ENCODE measurements at places on chromosomes 2 and 18.
A peak's percentile ranks its signal among the peaks of the same experiment; 100 is the strongest.

GRCh38 chr2:44751754-44752479, 189.6 kb upstream of the SIX3 start:
- no peak for DNase-seq

GRCh38 chr2:173001664-173002604, 73.7 kb upstream of the MAP3K20 start:
- no peak for DNase-seq

- DNase-seq: no peak
Measured at GRCh38 chr18:26435415-26436095, 112.8 kb downstream of the KCTD1 start.

- peak; percentile 41 for DNase-seq
Measured at GRCh38 chr2:238242731-238243495, 3.1 kb upstream of the HES6 start.

DNA sequence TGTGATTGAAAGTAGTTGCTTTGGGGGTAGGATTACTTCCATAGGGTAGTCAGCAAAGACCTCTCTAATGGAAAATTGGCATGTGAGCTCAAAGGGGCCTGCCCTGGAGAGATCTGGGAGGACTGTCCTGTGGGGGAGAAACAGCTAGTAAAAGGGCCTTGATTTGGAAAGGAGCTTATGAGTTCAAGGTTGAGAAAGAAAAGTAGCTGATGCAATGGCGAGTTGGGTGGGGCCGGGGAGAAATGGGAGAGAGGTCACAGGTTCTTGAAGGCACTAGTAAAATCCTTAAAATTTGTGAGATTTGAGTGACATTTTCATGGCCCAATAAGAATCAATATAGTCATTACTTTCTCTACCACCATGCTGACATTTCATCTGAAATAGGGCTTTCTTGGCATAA, 82.0 kb upstream of the CCDC195 start:
- DNase-seq: no peak

GRCh38 chr2:38668779-38669479, 3.0 kb downstream of the GALM start:
- no peak for DNase-seq

DNA sequence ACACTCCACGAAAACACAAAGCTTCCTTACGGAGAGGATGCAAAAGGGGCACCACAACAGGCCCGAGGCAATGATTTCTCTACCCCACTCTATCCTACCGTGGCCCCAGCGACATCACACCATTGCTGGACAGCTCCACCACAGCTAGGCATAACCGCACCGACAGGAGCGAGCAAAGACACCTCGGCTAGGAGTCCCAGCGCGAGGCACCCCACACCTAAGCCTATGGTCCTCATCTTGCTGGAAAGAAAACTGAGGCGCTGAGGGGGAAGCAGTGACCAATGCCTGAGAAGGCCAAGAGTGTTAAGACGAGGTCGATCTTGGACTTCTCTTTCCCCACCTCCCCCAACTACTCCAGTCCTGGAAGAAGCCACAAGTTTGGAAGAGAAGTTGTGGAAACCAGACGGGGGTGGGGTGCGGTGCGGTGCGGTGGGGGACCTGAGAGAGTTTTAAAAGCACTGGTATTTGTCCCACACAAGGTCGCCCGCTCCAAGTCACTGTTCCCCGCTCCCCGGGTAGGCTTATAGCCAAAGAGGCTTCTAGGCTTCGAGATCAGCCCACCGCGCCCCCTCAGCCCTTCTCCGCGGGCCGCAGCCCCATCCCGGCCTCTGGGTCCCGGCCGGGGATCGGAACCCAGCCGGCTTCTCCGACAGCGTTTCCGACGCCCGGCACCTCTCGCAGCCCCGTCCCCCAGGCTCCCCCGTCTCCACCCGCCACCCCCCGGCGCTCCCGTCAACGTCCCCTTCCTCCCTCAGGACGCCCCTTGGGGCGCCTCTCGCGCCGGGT, 766 bp downstream of the PDE6D start:
- no peak for DNase-seq

- no peak for DNase-seq
Measured at GRCh38 chr18:21134895-21135294, 23.3 kb upstream of the ROCK1 start.

- DNase-seq: no peak
Measured at GRCh38 chr18:69948919-69949537, 1.4 kb upstream of the CD226 start.

DNA sequence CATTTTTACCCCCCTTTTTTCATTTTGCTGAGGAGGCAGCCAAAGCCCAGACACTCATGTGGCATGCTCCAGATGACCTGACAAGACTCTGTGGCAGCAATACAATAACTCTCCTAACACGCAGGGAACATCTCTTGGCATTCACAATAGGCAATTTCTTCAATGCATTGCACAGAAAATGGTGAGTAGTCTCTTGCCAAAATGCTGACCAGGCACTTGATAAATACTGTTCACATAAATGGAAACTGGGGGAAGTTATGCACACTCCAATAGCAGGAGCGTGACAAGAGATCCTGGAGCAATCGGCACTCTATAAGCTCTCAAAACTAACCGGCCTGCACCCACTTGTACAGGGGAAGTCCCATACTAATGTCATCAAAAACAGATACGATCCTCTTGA, 66.3 kb downstream of the NBAS start:
- DNase-seq: no peak
